Activated CD8-positive, alpha-beta memory T cell treated with anti-CD3 and anti-CD28 coated beads for 4 hours (primary cell): ENCODE measurements at places on chromosomes 5 and 9.

DNA sequence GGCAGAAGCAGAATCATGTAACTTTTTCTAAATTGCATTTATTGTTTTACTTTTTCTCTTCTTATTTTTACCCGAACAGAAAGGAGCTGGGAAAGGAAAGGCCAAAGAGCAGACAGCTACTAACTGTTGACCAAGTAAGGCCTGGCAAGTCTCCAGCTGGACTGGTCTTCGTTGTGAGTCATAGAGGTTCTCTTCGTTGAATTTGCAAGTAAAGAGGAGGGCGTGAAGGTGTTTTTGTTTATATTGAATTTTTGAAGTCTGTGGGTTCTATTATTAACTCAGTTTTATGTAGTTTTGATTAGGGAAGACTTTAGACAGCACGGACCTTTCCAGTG lies 416.5 kb upstream of the CCNH start:
- DNase-seq: no peak

- DNase-seq: no peak
These were observed 99.7 kb downstream of the HTR4 start for GRCh38 chr5:148554621-148555020.

DNA sequence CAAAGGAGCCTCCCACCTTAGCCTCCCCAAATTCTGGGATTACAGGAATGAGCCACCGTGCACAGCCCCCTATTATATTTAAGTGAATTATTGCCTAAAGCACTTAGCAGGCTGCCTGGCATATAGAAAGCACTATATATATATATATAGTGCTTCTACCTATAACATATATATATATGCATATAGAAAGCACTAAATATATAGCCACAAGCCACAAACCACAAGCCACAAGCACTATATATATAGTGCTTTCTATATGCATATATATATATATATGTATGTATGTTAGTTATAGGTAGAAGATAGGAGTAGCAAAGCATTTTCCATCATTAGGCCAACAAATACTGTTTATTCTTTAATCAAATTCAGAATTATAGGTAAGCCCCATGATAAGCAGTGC lies 185.8 kb downstream of the CWC27 start:
- DNase-seq: no peak

GRCh38 chr9:98930792-98931191 lies 12.9 kb upstream of the COL15A1 start:
- DNase-seq: no peak

- DNase-seq: no peak
These were observed 62.9 kb upstream of the IZUMO3 start for GRCh38 chr9:24608599-24608998.

GRCh38 chr9:121304707-121305106 lies 36.7 kb downstream of the GSN start:
- DNase-seq: no peak

DNA sequence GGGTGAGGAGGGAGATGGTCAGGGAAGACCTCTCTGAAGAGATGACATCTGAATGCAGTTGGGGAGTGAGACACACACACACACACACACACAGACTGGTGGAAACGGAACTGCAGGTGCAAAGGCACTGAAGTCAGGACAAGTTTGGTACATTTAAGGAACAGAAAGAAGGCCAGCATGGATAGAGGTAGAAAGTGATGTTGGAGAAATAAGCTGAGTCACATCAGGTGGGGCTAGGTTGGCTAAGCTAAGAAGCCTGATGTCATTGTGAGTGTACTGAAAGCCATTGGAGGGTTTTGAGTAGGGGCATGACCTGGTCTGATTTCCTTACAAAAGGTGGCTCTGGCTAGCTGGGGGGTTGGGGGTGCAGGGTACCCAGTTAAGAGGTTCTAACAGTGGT lies 3.1 kb downstream of the BSPRY start:
- no peak for DNase-seq

GRCh38 chr5:130836729-130837649 lies 328.1 kb downstream of the HINT1 start:
- DNase-seq: no peak

- no peak for DNase-seq
These were observed 191.9 kb upstream of the SLC27A6 start for GRCh38 chr5:128773378-128773777.

- DNase-seq: no peak
These were observed 15.1 kb downstream of the RASGEF1C start for GRCh38 chr5:180193749-180194375.

DNA sequence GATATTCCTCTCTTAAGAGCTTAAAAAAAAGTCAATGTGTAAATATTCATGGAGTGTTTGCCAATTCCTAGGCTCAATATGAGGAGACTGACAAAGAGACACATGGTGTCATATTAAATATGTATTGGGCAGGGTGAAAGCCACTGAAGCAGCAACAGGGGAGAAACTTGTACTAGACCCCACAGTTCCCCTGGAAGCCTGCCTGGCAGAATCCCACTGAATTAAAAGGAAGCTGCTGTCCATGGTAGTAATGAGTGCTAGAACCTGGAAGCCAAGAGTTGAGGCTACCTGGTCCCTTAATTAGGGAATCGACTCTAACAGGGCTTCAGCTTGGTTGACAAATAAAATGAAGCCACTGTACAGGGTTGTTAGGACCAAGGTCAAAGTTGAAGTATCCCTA lies 129.4 kb upstream of the GPR151 start:
- DNase-seq: no peak

DNA sequence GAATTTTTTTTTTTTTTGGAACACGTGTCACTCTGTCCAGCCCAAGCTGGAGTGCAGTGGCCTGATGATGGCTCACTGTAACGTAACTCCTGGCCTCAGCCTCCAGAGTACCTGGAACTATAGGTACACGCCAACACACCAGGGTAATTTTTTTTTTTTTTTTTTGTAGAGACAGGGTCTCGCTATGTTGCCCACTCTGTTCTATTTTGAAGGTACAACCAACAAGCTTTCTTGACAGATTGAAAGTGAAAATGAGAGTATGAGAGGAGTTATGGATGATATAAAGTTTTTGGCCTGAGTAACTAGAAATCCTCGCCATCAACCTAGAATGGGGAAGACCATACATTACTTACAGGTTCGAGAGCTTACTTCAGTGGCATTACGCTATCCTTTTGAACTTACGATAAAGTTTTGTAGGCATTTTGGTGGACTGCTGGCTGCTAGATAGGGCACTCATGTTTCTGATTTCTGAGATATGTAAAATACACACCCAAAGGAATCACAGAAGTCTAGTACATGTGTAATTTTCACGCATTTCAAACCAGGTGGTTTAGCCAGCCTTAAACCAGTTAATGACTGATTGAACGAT lies 806 bp upstream of the CDC42SE2 start:
- no peak for DNase-seq

DNA sequence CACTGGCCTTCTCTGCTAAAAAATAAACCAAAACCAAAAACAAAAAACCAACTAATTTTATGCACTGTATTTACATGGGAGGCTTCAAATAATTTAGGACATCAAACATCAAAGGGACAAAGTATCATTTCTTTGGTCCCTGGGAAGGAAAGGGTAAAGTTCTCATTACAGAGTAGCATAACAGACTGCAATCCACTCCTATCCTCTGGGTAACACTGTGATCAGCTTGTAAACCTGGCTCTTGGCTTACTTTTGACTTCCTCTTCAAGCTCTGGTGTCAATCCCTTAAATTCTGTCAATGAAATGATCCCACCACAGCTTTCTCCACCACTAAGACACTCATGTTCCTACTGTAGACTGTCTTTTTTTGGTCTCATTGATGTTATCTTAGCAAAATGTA lies 69.8 kb upstream of the VCAN start:
- no peak for DNase-seq

DNA sequence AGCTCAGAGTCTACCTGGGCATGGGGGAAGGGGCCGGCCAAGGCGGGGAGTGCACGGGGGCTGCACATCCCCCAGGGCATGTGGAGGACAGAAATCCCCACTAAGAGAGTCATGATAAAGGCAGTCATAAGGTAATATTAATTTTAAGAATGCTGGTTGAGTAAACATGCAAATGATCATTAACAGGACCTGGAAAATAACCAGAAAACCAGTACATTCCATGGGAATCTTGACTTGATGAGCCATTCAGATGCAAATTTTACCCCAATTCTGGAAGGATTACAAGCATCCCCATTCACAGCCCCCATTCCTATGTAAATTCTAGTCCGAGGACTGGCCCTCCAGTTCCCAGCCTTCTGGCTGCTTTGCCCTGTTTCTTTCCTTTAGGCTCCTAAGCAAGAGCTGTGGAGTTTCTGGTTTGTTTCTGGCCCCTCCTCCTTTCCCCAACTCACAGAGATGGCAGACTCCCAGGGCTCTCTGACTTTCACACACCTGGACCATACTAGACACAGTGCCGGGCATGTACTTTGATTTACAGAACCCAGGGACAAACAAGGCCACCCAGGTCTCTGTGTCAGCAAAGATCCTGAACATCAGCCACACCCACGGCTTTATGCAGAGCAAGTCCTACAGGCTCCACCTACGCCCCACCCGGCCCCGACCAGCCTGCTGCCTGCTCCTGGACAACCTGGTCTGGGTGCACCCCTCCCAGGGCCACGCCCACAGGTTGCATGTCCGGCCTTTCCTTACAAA lies 62.7 kb downstream of the SEMA4D start:
- no peak for DNase-seq

DNA sequence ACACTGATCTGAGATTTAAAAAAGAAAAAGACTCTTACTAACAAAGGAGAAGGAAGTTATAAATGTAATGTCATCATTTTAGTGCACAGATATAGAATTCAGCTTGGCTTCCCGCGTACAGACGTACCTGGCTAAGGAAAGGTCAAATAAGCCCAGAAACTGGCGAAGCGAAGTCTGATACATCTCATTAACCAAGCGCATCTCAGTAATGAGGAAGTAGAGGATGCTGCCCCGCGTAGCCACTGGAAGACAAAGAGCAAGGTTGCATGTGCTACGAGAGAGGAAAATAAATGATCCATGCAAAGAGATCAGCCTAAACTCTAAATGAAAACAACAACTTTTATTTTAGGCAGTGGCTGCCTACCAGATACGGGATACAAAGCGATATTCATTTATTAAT lies 208.8 kb downstream of the DNAH5 start:
- no peak for DNase-seq

- DNase-seq: no peak
These were observed 32.1 kb downstream of the SMARCA2 start for GRCh38 chr9:2047144-2047671.

DNA sequence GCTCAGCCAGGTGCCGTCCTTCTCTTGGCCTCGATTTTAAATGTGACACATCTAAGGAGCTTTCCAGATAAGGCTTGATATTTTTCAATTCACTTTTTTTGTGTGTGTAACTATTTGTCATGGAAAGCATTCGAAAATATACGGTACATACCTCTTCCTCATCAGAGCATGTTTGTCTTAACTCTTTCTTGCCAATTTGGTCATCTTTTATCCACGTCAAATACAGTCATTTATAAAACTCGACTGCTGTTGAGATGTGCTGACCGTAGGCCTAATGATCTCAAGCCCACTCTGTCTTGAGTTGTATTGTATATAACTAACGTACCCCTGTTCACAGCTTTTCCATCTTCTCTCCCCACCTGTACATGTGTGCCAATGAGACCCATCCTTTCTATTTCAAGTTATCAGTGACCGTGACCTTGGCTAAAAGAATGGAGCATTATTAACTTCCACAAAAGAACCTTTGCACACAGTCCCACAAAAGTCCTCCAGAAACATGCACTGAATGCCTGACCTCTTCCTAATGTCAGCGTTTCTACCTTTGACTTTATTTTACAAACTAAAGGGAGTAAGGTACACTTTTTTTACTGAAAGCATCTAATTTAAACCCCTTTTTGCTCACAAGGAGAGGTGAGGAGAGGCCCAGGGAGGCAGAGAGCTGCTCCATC lies 61.6 kb downstream of the IPPK start:
- DNase-seq: no peak

DNA sequence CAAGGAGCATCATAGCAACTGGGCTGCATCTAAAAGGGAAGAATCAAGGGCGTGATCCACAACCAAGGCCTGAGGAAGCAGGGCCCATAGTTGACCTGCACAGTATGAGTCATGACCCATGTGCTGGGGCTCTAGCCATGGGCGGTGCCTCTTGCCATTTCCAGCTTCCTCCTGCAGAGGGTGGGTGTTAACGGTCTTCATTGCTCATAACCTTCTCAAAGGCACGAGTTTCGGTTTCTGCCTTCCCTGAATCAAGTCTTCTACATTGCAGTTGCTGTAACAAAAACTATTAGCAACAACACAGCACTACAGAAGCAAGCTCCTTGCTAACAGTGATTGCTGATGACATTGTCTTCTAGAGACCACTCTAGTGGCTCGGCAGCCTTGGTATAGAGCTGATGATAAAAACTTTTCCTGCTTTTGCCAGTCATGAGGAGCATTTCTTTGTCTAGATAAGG lies 66.9 kb downstream of the CTSL start:
- DNase-seq: no peak

GRCh38 chr9:18037981-18038380 lies 436.0 kb upstream of the ADAMTSL1 start:
- no peak for DNase-seq
